ENCODE measurements at places on chromosomes 2 and 18.

GRCh38 chr2:105104208-105104731 is 66.4 kb downstream of the MRPS9 start:
- DNase-seq, result no peak

- DNase-seq, result no peak
These were observed 90.7 kb downstream of the INO80D start for GRCh38 chr2:205995260-205995659.

DNA sequence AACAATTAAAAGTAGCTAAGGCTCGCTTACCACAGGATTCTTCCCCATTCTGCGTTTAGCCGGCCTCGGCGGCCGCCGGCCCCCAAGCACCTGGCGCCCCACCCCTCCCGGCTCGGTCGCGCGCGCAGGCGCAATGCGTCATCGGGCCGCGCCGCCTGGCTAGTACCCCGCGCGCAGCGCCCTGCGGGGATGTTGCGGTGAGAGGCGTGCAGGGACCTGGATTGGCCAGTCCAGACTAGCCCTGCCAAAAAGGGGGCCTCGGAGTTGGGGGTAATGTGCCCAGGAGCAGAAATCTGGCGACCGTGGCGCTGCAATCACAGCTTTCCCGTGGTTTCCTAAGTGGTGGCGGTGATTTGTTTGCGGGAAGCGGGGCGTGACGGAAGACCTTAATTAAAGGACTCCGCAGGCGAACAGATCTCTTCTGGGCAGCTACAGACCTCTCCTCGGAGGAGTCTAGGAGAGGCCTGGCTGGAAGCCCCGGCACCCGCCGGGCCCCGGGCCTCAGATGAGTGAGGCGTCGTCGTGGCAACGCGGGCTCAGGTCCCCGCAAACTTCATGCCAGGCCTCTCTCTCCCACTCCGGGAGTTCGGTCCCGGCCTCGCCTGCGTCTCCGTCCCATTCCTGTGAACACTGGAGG is 606 bp downstream of the TMEM237 start:
- DNase-seq, result peak; percentile 80

GRCh38 chr2:71528131-71528591 is 74.8 kb downstream of the DYSF start:
- DNase-seq, result no peak

GRCh38 chr2:238787501-238787900 is 60.4 kb upstream of the TWIST2 start:
- no peak for DNase-seq

DNA sequence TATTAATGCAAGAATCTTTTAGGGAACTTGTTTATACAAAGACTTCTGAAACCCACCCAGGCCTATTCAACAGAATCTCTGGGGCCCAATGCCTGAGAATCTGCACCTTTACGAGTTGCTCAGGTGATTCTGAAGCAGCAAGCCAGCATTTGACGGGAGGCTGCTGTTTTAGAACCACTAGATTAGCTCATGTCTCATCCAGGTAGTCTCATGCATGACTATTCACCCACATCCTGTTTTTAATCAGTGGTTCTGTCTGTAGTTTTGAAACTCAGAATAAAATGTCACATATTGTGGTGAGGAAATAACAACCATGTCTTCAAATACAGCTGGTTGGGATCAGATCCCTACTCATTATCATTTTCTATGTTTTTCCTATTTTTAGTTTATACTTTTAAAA is 39.5 kb downstream of the CYTIP start:
- no peak for DNase-seq

DNA sequence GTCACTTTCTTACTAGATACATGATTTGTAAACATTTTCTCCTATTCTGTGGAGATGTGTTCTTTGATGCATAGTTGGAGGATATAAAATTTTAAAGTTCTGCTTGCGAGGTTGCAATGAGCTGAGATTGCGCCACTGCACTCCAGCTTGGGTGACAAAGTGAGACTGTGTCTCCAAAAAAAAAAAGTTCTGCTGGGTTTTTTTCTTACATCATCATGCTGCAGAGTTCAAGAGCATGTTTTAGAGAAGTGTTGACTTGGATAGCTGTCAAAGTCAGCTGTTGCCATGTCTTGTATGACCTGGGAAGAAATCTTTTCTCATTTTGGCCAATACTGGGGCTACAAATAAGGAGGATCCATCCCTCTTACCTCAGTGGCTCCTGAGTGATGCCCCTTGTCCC is 71.3 kb downstream of the UGGT1 start:
- DNase-seq, result no peak

- no peak for DNase-seq
These were observed 38.7 kb upstream of the POMC start for GRCh38 chr2:25207078-25207545.

Data from left ventricle myocardium inferior (tissue), 1 donor.